ENCODE measurements at places on chromosomes 4 and X.
A peak's percentile ranks its signal among the peaks of the same experiment; 100 is the strongest.

DNA sequence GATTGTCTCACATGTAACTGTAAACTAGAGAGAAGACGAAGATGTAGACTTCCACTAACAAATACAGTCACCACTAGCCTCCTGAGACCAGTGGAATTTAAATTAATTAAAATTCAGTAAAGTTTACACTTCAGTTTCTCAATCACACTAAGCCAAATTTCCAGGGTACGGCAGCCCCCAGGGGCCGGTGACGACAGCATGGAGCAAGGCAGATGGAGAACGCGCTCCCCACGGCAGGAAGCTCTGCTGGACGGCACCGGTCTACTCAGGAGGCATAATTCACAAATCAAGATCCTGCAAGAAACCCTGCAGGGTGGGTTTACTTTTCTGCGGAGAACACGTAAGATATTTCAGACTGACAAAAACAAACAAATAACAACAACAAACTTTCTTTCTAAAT is 80.7 kb downstream of the FAT1 start:
- DNase-seq = no peak

- no peak for DNase-seq
Observed at GRCh38 chrX:47316276-47317025, 53.9 kb upstream of the ZNF157 start.

DNA sequence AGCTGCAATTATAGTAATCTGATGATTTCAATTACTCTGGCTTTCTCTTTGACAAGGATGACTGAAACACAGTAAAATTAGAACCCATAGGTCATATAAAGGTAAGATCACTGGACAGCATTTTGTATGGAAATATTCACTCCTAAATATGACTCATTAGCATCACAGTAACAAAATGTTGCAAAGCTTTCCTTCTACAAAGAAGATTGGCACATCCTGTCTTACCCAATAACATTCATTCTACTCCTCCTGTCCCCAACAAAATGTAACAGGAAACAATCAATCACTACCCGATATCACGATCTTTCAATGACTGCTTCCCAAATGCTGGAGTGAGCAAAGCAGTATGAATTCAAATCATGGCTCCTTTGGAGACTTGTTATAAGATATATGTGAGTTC is 95.3 kb downstream of the FANCB start:
- DNase-seq = no peak

DNA sequence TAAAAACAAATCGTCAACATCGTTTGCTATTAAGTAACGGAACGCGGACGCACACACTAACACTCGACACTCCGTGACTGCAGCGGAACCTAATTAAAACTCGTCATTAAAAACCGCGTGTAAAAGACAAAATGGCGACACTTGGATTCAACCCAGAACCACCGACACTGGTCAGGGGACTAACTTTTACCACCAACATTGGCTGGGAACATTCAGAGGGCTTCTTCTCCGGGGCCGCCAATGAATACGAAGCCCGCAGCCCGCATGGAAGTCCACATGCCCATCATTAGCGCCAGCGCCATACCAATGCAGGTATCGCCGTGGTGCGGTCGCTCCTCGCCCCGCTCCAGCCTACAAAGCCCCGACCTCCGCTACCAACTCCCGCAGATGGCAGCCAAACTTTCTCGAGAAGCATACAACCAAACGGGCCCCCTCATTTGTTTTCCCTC is 498 bp downstream of the RBMX start:
- DNase-seq = peak; percentile 3

GRCh38 chr4:37653601-37654000 is 32.6 kb downstream of the RELL1 start:
- no peak for DNase-seq

- DNase-seq = no peak
Observed at GRCh38 chr4:77636902-77637301, 31.3 kb downstream of the CXCL13 start.

All from stimulated activated CD4-positive, alpha-beta T cell treated with anti-CD3 and anti-CD28 coated beads, Interleukin-1b, Interleukin-23, amount 100 ng/mL, for 1 hour (primary cell).